HAP-1 (cell line): ENCODE measurements at places on chromosomes 5 and 9.

DNA sequence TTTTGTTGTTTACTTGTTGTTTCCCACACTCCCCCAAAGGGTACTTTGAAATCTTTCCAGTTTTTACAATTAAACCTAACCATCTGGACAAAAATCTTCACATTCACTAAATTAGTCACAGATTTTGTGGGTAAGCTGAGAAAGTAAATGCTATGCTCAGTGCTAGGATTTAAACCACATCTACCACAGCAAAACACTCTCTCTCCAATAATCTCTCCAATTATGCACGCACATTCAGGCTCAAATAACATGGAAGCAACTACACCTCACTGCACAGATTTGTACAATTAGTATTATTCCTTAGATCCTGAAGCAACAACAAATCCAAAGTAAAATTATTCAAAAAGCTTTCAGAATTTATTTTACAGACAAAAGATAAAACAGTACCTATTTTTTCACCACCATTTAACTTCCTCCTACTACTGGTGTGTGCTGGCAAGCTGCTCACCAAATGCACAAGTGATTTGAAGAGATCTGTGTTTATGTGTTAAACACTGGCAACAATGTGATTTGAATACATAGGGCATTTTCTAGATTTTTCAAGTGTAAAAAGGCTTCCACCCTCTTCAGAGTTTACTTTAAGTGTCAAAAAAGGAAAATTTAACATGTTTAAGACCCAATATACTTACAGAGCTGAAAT, 16.6 kb downstream of the ZNF608 start:
- DNase-seq, result peak; percentile 60

- DNase-seq, result no peak
Measured at GRCh38 chr9:34380511-34381315, 4.0 kb upstream of the MYORG start.

GRCh38 chr5:160286947-160287346, 25.4 kb downstream of the CCNJL start:
- no peak for DNase-seq

DNA sequence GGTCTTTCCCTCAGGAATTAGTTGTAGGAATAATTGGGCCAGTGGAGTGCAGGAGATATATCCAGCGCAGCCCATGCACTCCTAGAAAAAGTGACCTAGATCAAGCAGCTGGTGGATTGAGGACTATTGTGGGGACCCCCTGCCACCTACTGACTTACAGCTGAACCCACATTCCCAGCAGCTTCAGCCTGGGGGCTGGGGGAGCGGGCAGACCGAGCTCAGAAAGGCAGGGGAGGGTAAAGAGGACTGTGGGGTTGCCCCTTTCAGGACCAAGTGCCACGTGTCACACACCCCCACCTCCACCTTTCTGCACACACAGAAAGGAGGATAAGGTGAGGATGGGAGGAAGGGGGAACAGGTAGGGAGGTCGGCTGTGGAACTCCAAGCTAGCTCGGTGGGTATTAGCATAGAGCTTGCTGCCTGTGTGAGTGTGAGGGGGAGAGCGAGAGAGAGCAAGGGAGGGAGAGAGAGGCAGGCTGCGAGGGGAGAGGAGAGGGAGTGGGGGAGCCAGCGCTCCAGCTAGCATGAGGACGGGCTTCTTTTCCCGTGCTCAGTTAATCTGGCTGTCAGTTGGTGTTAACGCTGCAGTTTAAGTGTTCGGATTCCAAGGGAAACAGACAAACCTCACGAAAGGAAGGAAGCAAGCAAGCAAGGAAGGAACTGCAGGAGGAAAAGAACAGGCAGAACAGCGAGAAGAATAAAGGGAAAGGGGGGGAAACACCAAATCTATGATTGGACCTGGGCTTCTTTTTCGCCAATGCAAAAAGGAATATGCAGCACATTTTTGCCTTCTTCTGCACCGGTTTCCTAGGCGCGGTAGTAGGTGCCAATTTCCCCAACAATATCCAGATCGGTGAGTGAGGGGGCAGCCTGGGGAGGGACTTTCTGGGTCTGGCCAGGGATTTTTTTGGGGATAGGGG, at the start of gene GRIA1:
Gene GRIA1, plus strand, starts transcription at position 553 of the 920 bp plus-strand sequence.
- DNase-seq, result no peak

DNA sequence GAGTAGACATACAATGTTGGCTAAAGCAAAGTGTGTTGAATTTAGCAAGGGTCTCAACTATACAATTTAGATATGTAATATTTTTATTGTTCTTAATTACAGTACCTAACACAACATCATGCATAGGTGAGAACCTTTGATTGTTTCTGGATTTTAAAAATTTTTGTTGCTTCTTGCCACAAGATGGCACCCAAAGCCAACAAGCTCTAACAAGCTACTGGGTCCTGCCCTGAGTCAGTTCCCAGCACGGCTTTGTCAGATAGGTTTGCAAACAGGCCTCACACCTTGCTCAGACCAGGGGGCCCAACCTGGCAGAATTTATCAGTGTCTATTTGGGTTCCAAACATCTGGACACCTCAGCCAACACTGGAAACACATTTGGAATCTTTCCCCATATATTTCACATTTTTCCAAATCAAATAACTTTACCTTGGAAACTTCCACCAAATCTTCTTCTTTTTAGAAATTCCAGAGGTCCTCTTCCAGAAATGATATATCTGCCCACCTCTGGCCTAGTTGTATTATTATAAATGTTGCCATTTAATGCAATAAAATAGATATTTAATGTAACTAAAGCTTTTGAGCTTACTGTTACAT, 49.5 kb upstream of the EGFLAM start:
- DNase-seq, result peak; percentile 32

DNA sequence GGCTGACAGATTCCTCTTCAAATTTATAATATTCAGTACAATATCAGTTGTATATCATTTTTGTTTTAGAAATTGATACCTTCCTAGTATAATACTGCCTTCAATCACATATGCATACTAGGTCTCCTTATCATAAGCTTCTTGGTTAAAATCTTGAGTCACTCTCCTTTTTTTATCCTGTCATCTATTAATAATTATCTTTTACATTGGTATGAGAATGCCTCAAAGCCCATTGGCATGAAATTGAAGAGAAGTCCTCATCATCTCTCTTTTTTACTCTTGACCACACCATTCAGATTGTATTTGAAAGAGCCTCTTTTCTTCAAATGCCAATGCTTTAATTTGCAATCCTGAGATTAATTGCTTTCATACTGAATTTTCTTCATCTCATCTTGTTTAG, 810.3 kb downstream of the BRINP1 start:
- no peak for DNase-seq

DNA sequence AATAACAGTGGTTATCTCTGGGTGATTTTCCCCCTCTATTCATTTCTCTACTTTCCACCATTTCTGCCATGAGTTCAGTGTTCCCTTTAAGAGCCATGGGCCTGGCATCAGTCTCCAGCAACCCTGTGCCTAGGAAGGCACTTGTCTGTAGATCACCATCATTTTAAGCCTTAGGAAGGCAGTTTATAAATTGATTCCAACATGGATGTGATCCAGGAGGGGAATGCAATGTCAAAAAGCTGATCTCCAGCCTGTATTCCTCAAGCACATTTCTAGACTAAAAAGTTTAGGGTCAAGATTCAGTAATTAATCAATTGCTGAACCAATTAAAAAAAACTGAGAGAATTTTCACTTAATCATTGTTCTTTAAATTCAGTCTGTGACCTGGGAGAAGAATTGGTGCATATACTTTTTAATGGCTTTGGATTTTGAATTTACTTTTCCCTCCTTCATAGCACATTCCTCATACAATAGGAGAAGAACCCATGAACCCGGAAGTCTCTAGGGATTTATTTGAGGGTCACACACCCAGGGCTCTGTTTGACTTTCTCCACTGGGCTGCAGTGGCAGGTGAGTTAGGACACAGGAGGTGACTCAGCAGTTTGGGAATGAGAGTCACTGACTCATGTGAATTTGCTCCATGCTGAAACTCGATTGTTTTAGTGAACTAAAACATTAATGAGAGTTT, 6.1 kb upstream of the ERMP1 start:
- no peak for DNase-seq

- DNase-seq, result no peak
Measured at GRCh38 chr9:132151118-132151517, 10.7 kb upstream of the NTNG2 start.

DNA sequence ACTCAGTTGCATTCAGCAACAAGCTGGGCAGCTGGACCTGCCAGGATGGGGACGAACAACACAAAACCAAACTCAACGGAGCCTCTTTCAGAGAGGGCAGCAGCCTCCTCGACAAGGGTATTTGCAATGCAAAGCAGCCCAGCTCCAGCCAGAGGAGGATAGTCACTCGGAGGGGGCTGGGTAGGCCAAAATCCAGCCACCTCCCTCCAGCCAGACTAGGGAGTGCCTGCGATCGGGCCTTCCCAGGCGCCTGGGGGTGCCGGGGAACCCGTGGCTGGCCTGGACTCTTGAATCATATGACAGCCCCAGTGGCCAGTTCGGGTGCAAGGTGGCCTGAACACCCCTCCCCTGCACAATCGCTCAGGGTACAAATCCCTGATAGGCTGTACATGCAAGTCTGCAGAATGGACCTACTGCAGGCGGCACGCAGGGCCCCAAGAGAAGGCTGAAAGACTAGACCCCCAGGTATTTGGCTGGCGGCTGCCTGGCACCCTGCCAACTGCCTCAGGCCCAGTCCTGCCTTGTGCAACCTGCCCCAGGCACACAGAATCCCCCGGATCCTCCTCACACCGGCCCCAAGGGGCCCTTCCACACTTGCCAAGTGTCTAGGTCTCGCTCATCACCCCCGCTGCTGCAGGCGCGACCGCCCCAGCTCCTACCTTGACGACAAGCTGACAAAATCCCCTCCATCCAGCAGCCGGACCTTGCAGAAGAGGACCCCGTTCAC, 1.3 kb downstream of the EEIG1 start:
- peak; percentile 73 for DNase-seq

DNA sequence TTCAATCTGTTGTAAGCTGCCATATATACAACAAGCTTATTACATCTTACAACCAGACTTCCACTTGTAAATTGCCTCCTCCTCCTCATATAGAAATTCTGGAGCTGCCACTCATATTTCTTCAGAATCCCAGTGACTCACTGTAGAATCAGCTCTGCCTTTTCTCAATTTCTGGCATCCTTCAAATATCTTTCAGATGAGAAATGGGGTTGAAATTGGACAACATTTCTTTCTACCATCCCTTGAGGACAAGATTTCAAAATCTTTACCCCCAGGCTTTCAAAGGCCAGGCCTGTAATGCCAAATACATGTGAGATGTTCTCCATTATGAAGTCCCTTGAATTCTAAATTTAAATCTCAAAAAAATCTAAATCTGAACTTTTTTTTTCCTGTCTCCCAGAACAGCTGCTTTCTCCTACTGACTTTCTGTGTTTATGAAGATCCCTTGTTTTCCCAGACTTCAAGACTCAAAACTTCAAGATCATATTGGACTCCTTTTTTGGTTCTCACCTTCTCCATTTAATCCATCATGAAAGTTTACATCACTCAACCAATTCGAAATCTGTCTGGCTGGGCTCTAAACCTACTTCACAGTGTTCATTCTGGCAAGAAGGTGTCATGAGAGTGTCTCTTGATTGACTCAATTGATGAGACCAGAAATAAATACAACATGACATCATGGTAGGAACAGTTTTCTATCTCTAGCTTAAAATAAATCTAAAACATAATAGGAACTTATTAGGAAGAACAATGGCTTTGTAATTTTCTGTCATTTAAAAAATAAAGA, 109.8 kb downstream of the HMHB1 start:
- no peak for DNase-seq

- DNase-seq, result no peak
Measured at GRCh38 chr9:87007711-87008366, 60.5 kb upstream of the GAS1 start.

GRCh38 chr5:177496727-177497291, 595 bp downstream of the PDLIM7 start:
- peak; percentile 91 for DNase-seq

DNA sequence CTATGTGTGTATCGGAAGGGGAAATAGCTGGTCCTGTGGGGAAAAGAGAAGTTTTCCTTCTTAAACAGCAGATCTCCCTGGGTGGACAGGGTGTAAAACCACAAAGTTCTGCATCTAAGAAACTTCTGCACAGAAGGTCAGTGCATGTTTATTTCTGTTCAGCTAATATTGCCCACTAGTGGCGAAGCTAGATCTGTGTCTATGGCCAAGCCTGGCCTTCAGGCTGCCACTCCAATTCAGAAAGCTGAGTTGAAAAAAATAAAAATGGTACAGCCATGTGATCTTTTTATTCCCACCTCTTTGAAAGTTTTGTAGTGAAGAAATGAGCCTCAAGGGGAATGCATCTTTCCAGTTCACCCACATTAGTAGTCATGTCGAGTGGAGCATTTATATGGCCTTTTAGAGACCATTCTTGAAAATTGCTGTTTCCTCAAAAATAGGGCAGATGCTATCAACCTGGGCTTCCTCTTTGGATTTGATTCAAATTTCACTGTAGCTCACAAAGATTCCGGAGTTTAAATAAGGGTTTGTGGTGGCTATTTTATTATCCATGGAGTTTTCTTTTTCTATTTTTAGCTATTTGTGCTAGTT, 488.0 kb downstream of the PRELID2 start:
- DNase-seq, result no peak

DNA sequence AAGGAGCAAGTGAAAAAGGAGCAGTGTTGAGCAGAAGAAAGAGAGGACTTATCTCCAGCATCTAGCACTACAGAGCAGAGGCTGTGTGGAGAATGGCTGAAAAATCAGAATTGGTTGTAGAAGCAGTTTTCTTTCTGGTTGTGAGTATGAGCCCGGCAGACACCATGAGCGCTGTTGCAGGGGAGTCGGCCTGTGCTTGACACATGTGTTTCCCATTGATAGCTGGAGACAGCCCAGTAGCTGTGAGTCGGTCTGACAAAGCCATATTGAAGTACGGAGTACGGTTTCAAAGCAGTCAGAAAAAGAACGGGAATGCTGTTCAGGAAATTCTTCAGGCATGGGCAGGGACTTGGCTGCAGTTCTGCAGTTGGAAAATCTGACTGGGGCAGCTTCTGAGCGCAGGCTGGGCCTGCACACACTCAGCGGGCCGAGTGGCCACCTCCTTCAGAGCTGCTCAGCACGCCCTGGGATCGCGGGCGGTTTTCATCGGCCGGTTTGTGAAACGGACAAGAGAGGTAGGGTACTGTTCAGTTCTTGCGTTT, at the start of gene SGCD:
Gene SGCD, plus strand, starts transcription at position 447 of the 542 bp plus-strand sequence.
- DNase-seq, result peak; percentile 74
